ENCODE measurements at places on chromosomes 3 and 15.
A peak's percentile ranks its signal among the peaks of the same experiment; 100 is the strongest.

- DNase-seq = no peak
Measured at GRCh38 chr3:142568393-142569017, 10.0 kb downstream of the ATR start.

- no peak for DNase-seq
Measured at GRCh38 chr3:75906555-75907112, 121.3 kb upstream of the ZNF717 start.

DNA sequence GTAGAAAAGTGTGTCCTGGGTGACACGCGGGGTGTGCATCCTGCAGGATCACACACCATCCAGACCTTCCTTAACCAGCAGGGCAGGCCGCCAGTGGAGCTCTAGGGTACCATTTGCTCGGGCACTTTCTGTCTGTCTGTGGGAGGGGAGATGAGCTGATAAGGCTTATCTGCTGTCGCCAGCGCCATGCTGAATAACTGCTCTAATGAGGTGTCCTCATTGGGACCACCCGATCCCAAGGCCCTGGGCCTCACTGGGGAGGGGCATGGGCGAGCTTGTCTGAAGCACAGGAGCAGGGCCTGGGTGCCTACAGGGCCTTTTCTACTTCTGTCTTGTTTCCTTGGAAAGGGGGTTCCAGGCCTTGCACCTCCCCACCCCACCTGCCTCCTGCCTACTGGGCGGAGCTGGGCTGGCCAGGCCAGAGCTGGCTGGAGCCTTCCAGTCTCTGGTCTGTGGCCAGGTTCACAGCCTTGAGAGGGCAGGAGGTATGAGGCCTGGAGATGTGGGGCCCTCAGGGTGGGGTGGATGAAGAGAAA is 2.5 kb upstream of the GATA2 start:
- no peak for DNase-seq

GRCh38 chr3:129197321-129197720 is 13.6 kb upstream of the CNBP start:
- no peak for DNase-seq

DNA sequence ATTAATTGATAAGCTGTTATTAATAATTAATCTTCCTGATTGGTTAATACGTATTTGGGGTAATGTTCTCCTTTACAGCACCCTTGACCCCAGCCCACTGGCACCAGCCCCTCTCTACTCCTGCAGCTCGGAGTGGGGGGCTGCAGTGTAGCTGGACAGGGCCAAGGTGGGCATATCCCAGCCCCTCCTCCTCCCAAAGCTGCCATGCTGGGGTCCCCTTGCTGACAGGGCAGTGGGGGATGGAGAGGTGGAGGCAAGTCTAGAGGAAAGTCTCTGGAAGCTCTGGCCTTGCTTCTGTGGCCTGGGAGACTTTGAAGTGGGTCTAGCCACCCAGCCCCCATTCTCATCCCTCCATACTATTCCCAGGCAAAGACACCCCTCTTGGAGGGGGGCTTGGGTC is 35.8 kb downstream of the HCN4 start:
- DNase-seq = no peak

- no peak for DNase-seq
Measured at GRCh38 chr15:53558384-53558783, 201.1 kb downstream of the WDR72 start.

DNA sequence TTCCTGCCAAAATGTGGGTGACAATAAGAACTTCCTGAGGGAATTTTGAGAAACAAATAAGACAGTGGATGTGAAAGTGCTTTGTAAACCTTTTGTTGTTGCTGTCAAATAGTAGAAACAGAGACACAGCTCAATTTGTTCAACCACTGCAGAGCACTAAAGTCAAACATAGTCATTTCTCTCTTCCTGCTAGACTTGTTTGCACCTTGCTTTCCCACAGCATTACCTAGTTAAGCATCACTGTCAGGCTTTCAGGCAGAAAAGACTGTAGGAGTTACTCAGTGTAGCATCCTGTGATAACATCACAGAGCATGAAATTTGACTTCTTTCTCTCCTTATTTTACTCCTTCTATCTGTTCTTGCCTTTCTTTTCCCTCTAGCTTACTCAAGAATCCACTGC is 27.1 kb downstream of the SLC12A1 start:
- DNase-seq = no peak

DNA sequence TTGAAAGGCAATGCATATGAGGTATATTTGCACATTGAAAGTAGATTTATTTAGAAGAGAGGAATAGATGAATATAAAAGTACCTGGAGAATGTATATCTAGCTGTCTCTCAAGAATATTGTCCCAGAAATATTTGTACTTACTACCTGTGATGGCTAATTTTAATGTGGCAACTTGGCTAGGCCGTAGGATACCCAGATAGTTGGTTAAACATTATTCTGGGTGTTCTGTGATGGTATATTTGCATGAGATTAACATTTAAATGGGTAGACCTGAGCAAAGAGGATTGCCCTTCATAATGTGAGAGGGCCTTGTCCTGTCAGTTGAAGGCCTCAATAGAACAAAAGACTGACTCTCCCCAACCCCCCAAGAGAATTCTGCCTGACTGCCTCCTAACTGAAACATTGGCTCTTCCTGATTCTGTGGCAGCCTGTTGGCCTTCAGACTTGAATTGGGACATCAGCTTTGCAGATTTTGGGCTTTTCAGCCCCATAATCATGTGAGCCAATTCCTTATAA is 69.4 kb upstream of the FILIP1L start:
- no peak for DNase-seq

DNA sequence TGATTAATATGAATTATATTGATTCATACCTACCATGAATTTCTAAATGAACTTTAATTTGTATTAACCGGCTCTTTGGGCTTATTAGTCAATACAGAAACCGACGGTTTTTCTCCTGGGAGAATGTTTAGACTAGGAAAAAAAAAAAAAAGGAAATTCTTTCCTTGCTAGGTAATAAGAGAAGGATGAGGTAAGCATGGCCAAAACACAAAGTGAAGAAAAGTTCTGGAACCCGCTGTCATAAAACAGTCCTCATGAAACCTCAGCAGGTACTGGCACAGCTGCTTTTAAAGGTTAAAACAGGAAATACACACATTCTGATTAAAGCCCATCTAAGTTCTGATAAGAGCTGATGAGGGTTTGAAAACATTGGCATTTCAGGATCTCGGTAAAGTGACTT is 30.8 kb upstream of the PSTPIP1 start:
- DNase-seq = no peak

GRCh38 chr3:81558106-81558505 is 203.3 kb downstream of the GBE1 start:
- DNase-seq = no peak

DNA sequence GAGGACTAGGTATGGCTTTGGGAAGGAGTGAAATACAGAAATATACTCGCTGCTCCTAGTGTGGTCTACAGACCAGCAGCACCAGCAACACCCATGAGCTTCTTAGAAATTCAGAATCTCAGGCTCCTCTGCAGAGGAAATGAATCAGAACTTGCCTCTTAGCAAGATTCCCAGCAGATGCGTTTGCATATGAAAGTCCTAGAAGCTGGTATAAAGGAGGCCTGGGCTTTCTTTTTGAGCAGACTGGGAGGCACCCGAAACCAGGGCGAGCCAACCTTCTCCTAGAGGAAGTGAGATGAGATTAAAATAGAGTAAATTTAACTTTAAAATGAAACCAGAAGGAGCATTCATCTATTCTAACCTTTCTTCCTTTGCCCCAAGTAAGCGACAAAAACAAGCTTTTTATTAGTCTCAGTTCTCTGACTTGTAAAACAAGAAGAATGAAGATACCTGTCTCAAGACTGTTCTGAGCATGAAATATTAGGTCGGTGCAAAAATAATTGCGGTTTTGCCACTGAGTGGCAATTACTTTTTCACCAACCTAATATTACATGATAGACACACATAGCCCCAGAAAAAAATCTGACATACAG is 140.0 kb downstream of the PDZRN3 start:
- DNase-seq = no peak

DNA sequence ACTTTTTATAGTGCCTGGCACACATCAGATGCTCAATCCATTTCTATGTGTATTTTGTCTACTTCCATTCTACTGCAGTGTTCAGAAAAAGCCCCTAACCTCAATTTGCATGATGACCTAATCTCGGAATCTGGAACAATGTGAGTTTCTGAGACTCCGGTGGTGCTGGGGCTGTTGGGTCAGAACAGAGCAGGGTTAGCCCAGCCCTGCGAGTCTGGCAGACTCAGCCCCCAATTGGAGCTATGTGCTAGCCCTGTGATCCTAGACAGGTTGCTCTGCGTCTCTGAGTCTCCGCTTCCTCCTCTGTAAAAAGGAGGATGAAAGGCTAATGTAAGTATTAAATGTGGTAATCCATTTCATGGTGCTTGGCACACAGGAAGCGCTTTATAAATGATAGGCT is 95.0 kb upstream of the ICE2 start:
- DNase-seq = peak; percentile 32

GRCh38 chr3:44958386-44958785 is 17.6 kb downstream of the ZDHHC3 start:
- DNase-seq = no peak

DNA sequence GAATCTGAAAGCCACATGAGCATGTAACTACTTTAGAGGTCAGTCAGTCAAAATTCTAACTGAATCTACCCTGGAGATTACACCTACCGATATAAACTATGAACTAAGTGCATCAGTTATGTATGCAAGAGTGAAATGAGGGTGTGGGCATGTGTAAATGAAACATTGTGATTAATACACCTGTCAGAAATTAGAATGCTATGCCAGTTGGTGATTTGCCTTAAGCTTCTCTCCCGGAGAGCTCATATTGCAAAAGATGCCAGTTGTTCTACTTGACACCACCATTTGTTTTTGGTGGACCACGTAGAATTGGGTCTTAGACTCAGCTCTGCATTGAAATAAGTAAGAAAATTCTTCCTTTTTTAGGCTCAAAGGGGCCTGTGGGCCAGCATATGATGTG is 91.0 kb upstream of the KBTBD8 start:
- DNase-seq = no peak

DNA sequence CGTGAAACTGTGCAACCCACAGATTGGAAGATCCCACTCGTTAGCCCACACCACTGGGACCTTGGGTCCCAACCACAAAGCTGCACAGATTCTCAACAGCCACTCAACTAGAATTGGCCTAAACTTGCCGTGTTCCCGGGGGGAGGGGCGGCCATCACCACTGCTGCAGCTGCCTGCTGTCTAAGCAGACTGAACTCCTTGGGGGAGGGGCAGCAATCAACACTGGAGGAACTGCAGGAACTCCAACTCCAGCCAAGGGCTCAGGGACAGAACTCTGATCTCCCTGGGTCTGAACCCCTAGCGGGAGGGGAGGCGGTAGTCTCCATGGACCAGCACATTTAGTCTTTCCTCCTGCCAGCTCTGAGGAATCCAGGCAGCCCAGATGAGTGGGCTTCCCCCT is 205.9 kb downstream of the RSL24D1 start:
- DNase-seq = no peak

- no peak for DNase-seq
Measured at GRCh38 chr3:84825817-84826216, 133.0 kb upstream of the CADM2 start.

- DNase-seq = no peak
Measured at GRCh38 chr3:115272036-115272824, 125.1 kb upstream of the ZBTB20 start.

DNA sequence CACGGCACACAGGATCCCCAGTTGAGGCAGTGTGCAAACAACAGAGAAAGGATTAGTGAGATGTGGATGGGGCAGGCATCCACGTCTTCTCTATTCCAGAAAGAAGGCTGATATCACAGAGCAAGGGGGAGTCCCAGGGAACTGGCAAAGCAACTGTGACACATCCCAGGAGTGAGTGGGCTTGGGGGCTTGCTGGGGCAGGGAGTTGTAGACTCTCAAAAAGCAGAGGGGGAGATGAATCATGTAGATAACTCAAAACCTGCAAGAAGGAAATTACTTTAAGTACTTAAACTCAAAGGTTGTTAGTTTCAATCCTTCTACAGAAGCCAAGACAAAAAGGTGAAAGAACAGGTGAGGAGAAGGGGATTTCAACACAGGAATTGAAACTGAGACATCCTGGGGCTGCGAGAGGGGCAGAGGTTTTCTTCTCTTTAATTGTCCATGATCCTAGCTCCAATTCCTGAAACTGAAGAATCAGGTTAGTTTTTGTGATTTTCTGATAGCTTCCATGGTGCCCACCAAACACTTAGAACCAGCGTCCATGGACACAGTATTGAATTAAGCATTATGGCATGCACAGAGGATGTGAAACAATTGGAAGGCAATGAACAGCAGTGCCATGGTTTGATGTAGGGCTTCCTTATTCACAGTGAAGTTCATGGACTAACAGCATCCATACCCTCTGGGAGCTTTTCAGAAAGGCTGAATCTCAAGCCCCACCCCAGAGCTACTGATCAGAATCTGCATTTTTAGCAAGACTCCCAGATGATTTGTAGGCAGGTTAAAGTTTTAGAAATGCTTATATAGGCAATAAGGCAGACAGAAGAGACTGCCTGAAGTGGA is 52.0 kb downstream of the CCR3 start:
- no peak for DNase-seq

- DNase-seq = peak; percentile 35
Measured at GRCh38 chr3:194134231-194134756, 1.7 kb upstream of the HES1 start.

DNA sequence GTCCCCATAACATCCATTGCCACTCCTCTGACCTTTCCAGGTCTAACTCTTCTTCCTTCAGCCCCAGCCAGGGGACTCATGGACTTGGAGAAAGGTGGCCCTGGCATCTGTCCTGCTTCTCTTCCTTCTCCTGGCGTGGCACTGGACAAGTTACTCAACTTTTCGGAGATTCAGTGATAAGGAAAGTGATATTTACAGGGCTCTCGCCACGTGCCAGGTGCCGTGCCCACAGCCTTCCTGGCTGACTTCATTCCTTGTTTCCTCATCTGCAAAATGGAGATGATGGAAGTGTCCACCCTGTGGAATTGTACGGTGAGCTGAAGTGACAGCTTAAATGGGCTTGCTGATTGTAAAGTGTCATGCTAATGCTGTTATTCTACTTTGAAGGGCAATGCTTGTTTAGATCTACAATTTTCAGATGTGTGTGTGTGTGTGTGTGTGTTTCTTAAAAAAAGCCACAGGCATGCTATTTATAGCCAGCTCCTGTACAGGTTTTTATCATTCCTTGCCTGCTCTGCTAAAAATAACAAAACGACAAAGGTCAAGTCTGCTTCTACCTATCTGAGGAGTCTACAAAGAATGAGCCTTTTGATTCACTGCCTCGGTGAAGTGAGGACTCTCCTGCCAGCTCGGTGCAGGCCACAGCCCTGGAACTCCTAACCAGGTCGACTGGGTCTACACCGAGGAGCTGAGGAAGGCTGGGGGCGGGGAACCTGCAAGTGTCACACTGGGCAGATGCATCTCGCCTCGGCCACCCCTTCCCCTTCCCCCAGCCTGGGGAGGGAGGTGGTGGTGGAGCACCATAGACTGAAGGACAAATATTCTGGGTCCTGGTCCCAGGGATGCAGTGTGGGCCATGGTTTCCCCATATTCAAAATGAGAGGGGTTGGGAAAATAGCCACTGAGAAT is 11.4 kb upstream of the ATP2B2 start:
- DNase-seq = no peak

- DNase-seq = no peak
Measured at GRCh38 chr3:38210141-38210757, 44.9 kb downstream of the OXSR1 start.

GRCh38 chr15:47824147-47824546 is 106.8 kb downstream of the SEMA6D start:
- DNase-seq = no peak

- no peak for DNase-seq
Measured at GRCh38 chr15:77518458-77518857, 97.8 kb downstream of the HMG20A start.
